AG08395 (cell line): ENCODE measurements at places on chromosomes 4 and X.
A peak's percentile ranks its signal among the peaks of the same experiment; 100 is the strongest.

- DNase-seq = no peak
These were observed 322.5 kb downstream of the PPARGC1A start for GRCh38 chr4:23567338-23567737.

- DNase-seq = no peak
These were observed 18.6 kb downstream of the PSAPL1 start for GRCh38 chr4:7415927-7416686.

DNA sequence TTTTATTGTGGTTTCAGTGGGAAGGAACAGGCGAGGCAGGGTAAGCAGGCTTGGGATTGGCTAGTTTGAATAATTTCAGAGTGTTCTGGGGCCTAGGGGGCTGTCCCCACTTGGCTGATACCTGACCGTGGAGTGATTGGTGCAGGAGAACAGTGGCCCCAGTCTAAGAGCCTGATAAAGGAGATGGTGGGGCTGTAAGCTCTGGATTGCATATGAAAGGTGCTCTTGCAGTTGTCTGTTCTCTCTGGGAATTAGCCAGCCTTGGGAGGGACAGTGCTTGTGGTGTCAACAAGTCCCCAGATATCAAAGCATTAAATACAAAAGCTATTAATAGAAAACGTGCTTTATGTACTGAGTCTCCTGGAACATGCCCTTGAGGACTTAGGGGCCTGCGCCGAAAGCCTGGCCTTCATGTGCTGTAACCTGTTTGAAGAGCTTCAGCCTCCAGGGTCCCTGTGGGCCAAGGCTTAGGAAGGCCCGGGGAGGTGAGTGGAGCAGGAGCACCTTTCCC, 30.4 kb upstream of the CLTRN start:
- DNase-seq = no peak

DNA sequence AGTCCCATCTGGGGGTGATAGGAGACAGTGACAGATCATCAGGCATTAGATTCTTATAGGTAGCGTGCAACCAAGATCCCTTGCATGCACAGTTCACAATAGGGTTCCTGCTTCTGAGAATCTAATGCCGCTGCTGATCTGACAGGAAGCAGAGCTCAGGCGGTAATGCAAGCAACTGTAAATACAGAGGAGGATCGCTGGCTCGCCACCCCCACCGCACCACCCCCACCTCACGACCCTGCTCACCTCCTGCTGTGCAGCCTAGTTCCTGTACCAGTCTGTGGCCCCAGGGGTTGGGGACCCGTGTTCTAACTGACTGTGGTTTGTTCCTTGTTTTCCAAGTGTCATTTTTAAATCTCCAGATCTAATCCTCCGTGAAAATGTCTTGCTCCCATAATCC, 89.0 kb upstream of the MAPK10 start:
- no peak for DNase-seq

GRCh38 chr4:184824776-184825084, 1.0 kb downstream of the ACSL1 start:
- DNase-seq = no peak

- no peak for DNase-seq
These were observed 37.9 kb upstream of the STOX2 start for GRCh38 chr4:183867247-183867646.

GRCh38 chr4:189385579-189385978, 555.1 kb upstream of the FRG1 start:
- DNase-seq = no peak

- DNase-seq = no peak
These were observed 36.7 kb upstream of the FBXW7 start for GRCh38 chr4:152572417-152573086.

DNA sequence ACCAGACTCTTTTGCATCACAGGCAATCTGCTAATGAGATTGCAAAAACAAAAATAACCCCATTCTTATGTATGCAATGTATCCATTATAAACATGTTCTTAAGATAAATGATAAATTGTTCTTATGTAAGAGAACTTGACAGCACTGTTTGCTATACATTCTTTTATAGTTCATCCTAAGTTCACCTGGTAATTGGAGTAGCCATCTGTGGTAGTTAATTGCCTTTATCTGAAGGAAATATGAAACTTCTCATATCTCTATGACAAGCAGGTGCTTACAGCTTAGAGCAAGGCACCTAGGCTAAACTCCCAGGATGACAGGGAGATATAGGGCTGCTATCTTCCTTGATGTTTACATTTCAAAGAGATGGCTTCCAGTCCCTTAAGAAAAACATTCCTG, 21.3 kb upstream of the CLCN5 start:
- DNase-seq = no peak

DNA sequence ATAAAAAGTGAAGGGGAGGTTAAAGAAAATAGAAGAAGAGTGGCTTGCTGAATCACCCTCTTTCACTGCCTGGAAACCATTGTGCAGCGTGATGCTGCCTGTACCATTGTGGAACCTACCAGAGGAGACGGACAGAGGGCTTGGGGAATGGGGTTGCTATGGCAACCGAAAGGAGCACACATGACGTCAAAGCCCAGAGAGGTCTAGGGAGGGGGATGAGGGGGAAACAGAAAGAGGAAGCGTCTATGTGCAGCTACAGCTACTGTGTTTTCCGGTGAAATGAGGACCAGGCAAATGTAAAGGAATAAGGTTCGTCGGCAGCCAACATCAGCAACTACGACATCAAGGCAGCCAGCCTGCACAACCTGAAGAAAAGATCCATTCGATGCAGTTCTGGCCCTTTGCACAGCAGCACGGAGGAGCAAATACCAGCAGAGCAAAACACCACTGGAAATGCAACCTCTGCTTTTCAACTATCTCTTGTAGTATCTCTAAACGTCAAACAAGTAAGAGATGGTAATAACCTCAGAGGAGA, at the start of gene MAPK10:
Gene MAPK10 (minus strand): TSS at position 110 of the 535 bp plus-strand sequence.
- peak; percentile 42 for DNase-seq

DNA sequence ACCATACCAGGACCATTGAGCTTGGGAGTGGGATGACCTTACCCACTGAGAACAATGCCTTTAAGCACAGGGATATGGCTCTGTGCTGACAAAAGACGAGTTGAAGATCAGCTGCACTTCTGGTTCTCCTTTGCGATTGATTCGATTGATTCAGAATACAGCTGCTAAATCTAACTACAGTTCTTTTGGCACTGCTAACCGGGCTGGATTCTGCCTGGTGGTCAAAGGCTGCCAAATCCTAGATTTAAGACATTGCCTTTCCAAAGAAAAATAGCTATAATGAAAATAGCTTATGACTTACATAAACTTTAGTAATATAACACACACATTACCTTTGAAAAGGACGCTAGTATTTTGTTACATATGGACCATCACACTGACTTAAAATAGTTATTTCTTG, 18.3 kb downstream of the RAP2C start:
- no peak for DNase-seq

DNA sequence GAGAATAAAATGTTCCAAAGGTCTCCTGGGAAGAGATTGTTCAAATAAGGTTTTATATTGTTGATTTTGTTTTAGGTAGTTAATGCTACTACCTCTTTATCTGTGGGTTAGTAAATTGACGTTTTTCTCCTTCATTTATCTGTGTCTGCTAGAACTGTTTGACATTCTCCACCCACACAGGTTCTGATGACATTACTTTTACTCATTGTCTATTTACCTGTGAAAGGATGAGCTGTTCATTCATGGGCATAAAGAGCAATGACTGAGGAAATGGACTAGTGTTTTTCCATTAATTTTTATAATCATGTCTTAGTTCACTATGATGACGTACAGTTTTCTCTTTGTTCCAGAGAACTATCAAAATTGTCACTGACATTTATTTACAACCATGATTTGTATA, 75.6 kb downstream of the CPE start:
- DNase-seq = no peak

DNA sequence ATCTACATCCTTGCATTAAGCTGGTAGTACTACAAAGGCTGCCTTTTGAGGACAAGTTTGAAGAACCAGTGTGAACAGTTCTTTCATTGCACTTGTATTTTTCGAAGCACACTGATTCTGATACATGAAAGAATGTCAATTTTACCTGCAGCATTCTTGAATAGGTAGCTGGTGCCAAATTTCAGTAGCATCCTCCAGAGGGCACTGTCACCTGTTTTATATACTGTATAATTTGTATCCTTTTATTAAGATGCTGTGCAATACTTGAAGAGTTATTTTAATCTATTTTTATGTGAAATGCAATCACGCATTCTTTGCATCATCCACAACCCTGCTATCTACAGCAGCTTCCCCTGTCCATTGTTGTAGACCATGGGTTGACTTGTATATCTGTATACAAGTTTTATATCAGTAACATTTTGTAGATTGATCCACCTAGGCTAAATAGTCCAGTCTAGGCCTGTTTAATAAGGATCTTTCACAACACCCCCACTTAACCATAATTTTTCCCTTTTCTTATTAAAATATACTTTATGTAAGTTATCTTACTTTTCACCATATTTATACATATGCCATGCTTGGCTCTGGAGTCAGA, 325.7 kb downstream of the PCDH7 start:
- no peak for DNase-seq

- peak; percentile 11 for DNase-seq
These were observed 63.6 kb downstream of the AR start for GRCh38 chrX:67607466-67607865.

- no peak for DNase-seq
These were observed 30.8 kb upstream of the LRBA start for GRCh38 chr4:151045907-151046306.

DNA sequence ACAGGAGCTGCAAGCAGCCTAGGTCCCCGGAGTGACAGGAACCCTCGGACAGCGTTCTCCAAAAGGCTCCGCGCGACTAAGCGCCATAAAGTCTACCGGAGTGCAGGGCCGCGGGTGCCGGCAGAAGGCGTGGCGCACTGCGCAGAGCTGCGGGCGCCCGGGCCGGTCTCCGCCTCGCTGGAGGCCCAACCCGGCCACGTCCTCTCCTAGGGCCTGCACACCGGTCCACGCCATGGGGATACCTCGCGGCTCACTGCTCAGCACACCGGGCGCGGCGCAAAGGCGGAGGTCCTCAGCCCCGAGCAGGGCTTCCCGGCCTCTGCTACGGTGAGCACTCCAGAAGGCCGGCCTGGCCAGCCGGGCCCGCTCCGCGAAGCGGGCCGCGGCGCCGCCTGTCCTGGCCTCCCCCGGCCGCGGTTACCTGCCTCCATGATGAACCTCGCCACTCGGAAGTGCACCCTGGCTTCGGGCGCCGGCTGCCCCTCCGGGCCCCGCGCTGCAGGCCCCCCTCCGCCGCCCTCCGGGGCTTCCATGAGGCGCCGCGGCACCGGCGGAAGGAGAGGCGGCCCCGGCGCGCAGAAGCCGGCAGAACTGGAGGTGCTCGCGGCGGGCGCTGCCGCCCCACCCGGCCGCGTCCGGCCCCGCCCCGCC, at the start of gene CCNQ:
Gene CCNQ (minus strand): TSS at position 599 of the 651 bp plus-strand sequence. CDS start 66 bp downstream, at position 533.
- DNase-seq = no peak

DNA sequence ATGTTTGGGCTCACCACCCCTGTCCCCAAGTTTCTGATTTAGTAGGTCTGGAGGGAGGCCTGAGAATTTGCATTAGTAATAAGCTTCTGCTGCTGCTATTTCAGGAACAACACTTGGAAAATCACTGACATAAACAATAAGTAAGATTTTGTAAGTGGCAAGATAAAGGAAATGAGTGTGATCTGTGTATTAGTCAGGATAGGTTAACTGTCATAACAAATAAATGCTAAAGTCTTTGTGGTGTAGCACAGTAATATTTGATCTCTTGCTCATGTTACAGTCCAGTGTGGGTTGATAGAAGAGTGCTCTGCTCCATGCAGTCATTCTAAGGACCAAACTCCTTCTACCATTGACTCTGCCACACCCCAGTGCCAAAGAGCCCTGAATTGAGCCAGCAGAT, 67.0 kb downstream of the NHS start:
- peak; percentile 58 for DNase-seq

- DNase-seq = no peak
These were observed 154.1 kb downstream of the RASL11B start for GRCh38 chr4:53016099-53016820.

- peak; percentile 41 for DNase-seq
These were observed 5.7 kb upstream of the AMELX start for GRCh38 chrX:11287505-11287904.

DNA sequence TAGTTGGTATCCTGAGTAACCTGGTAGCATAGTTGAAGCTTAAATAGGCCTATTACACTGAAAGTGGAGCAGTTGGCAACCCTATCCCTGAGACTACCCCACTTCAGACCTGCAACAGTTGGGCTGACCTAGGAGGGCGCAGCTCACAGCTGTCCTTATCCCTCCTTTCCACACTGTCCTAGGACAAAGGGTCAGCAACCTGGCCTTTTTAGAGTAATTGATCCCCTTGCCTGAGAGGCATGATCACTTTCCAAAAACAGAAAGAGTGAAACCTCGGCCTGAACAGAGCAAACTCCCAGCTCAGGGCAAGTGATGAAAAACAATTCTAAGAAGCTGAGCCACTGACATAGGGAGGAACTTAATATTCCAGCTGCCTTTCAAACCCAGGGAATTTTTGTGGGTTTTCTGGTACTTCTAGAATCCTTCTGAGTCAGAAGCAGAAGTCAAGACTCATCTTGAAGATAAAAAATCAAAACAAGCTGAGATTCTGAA, 94.9 kb upstream of the MYOZ2 start:
- DNase-seq = peak; percentile 75

- DNase-seq = no peak
These were observed 125.3 kb upstream of the MAOA start for GRCh38 chrX:43530837-43531236.

- DNase-seq = no peak
These were observed 7.8 kb downstream of the LARP1B start for GRCh38 chr4:128068918-128069317.

GRCh38 chrX:100850317-100850716, 23.8 kb downstream of the NOX1 start:
- no peak for DNase-seq

GRCh38 chr4:52999626-53000025, 137.5 kb downstream of the RASL11B start:
- no peak for DNase-seq

GRCh38 chrX:136629084-136629750, 18.7 kb upstream of the CD40LG start:
- DNase-seq = no peak

DNA sequence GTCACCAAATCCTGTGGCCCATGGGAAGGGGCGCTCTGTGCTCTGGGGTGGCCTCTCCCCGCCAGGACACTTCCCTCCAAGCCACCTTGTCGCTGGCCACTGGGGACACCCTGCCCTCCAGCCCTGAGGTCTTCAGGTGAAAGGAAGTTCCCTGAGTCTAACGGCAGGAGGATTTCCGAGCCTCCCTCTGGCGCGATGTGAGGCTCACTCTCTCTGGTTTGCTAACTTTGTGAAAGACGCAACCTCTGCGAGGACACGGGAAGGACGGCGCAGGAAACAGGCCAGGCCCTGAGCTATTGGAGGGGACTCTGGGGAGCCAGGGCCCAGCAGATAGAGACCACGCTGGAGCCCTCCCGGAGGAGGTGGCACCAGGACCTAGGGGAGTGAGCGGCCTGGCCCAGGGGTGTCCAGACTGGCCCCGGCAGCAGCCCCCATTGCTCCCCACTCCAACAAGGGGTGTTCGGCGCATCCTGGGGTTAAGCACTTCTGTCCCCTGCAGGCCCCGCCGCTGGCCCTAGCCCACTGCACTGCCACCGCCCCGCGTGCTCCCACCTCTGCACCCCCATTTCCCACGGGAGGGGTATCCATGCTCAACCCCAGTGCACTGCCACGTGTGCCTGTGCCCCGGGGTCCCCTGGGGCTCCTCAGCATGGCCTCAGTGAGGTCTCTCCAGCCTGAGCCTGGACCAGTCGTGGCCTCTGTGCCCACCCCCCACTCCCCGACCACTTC, 72.2 kb upstream of the MXD4 start:
- no peak for DNase-seq

- no peak for DNase-seq
These were observed 407.7 kb downstream of the ARAP2 start for GRCh38 chr4:35836596-35836995.
